CD4-positive, alpha-beta T cell (primary cell): ENCODE measurements at places on chromosomes 7 and 10.

- no peak for DNase-seq
Observed at GRCh38 chr7:66043681-66044497, 31.7 kb upstream of the ASL start.

GRCh38 chr7:44797329-44798258 lies 1.1 kb downstream of the PPIA start:
- DNase-seq: peak; percentile 81

DNA sequence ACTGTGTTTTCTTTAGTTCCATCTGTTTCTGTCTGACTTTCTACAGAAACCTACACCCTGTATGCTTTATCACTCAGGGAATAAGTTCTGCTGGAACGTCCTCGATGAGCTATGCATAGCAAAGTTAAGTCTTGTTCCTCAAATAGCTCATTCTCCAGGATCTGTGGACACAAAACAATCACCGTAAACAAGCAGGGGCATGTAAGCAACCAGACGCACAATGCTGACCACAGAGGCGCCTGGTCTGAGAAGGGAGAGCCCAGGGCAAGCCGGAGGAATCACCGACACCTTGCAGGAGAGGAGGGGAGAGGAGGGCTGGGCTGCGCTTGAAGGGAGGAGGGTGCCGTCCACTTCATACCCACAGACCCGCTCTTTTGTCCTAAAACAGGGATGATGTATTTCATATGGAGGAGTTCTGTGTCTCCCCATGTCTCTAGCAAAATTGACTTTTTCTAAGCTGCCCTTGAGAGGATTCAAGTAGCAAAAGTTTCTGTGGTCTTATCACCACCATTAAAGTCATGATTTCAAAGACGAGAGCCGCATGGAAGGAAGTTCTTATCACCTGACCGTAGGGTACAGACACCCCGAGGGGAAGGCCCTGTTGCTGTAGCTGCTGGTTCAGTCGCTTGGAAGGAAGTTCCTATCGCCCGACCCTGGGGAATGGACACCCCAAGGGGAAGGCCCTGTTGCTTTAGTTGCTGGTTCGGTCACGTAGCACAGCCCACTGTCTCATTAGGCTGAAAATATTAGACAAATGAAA lies 14.3 kb downstream of the CALML3 start:
- no peak for DNase-seq

DNA sequence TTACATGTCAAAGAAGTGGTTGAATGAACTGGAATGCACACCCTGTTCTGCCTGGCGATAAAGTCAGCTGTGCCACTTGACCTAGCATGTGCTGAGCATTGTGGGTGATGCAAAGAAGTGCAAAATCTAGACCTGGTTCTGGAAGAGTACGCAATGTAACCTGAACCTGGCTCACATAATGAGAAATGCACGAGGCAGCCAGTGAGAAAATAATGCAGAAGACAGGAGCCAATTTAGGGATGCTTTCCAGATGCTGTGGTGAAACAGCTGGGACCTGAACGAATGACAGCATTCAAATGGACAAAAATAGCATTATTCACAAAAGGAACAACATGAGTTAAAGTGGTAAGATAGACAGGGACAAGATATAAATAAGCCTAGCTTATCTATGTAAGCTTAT lies 402.6 kb downstream of the SORCS1 start:
- DNase-seq: no peak

DNA sequence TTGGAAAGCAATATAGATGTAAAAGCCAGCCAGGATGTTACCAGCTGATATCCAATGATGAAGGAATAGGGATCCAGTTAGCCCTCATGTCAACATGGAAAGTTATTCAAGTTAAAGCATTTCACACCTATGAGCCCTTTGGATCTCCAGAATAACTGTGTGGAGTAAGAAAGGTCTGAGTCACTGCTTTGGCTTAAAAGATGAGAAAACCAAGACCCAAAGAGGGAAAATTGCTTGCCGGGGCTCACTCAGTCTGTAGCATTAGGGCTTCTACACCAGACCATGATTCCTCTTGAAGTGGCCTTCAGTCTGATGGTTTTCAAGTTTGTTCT lies 12.6 kb downstream of the LSM5 start:
- DNase-seq: no peak

DNA sequence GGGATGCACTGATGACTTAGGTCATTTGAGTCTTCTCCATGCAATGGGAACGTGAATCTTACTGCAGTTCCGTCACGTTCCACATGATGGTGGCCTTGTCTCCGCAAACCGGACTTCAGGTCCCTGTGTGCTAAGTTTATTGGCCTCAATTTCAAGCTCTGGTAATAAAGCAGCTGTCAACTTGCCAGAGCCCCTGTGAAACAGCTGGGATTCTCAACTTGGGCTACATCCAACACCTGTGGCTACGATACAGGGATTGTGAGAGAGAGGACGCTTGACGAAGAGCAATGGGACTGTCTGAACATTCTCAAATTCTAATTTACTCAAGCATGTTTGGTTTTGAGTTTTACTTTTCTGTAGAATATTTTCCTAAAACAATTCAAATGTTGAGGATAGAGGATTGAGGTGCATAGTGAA lies 174.2 kb downstream of the PTN start:
- no peak for DNase-seq
